ENCODE measurements at places on chromosomes 6 and 20. TPM values are rescaled to one million over a fixed set of nuclear protein-coding genes. Genes with fewer than 3 reads are reported as not detected.

The TPBG gene
- total RNA-seq, result 0.39 TPM

The DCDC2 gene
- total RNA-seq, result 40.4 TPM

The SIRPB1 gene
- 1.4 TPM for total RNA-seq

The LY86 gene
- total RNA-seq, result not detected

The C6orf120 gene
- total RNA-seq, result 29.9 TPM

The SLC26A8 gene
- not detected for total RNA-seq

The REM1 gene
- not detected for total RNA-seq

The LY6G6C gene
- total RNA-seq, result not detected

The CPNE5 gene
- total RNA-seq, result not detected

The MACROD2 gene
- total RNA-seq, result 0.51 TPM

The HRH3 gene
- 0.10 TPM for total RNA-seq

The SLC35D3 gene
- total RNA-seq, result not detected

The MATN4 gene
- not detected for total RNA-seq

The AURKA gene
- total RNA-seq, result 335 TPM

The LBP gene
- not detected for total RNA-seq

The C4B gene
- total RNA-seq, result 67.2 TPM

The PDRG1 gene
- total RNA-seq, result 22.1 TPM

The SLC17A3 gene
- 0.09 TPM for total RNA-seq

The BACH2 gene
- not detected for total RNA-seq

The C20orf144 gene
- 0.09 TPM for total RNA-seq

The FABP7 gene
- total RNA-seq, result not detected

The RBM24 gene
- total RNA-seq, result 1.2 TPM

The ADAM33 gene
- total RNA-seq, result not detected

The TMEM200A gene
- not detected for total RNA-seq

The LATS1 gene
- 16.4 TPM for total RNA-seq

The TCP11 gene
- total RNA-seq, result not detected

The QRSL1 gene
- 24.2 TPM for total RNA-seq

The GGTLC1 gene
- total RNA-seq, result not detected

The KDM1B gene
- 22.1 TPM for total RNA-seq

The RIMS4 gene
- total RNA-seq, result 0.07 TPM

The TTLL9 gene
- total RNA-seq, result not detected

The KIF25 gene
- total RNA-seq, result not detected

The POPDC3 gene
- total RNA-seq, result 0.20 TPM

The ARFRP1 gene
- total RNA-seq, result 51.1 TPM

The GHRH gene
- total RNA-seq, result not detected

The PRPF6 gene
- total RNA-seq, result 127 TPM

The RAET1E gene
- total RNA-seq, result not detected

The PLCG1 gene
- total RNA-seq, result 85.3 TPM

The TRIM10 gene
- 4.5 TPM for total RNA-seq

The ESF1 gene
- total RNA-seq, result 66.9 TPM

The KIFC1 gene
- 47.6 TPM for total RNA-seq

The EYS gene
- not detected for total RNA-seq
